ENCODE measurements at places on chromosomes 6 and 20.

GRCh38 chr20:47146686-47147085 lies 209.8 kb downstream of the ZMYND8 start:
- H3K27me3 ChIP-seq = peaks cover 14% of the 10 kb centered on the region
- no peak overlapping the region for H3K4me3 ChIP-seq
- no peaks in the 10 kb centered on the region for H3K4me1 ChIP-seq
- DNase-seq = no peak

- peaks cover 22% of the 10 kb centered on the region for H3K4me1 ChIP-seq
- no peaks in the 10 kb centered on the region for H3K36me3 ChIP-seq
- H3K4me3 ChIP-seq = no peak overlapping the region
- DNase-seq = no peak
These were observed 148.5 kb upstream of the PDE7B start for GRCh38 chr6:135703007-135703406.

DNA sequence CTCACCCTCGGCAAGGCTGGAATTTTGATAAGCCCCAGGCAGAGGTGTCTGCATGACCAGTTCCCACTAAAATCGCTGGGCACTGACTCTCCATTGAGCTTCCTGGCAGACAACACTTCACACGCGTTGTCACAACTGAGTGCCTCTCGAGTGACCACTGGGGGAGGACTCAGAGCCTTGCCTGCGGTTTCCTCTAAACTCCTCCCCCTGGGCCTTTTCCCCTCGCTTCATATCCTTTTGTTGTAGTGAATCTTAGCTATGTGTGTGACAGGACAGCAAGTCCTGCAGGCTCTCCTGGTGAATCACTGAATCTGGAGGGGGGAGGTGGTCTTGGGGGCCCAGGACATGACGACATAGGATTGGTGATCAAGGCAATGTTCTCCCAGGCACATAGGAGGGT lies 670.8 kb downstream of the PRKN start:
- H3K36me3 ChIP-seq = no peaks in the 10 kb centered on the region
- no peak for DNase-seq
- no peak overlapping the region for H3K27ac ChIP-seq
- H3K27me3 ChIP-seq = no peaks in the 10 kb centered on the region
- H3K4me1 ChIP-seq = no peaks in the 10 kb centered on the region

GRCh38 chr6:123636782-123637181 lies at the start of gene TRDN:
TSS of gene TRDN (minus strand) at chr6:123636950. CDS start at chr6:123636775, 175 bp downstream.
- H3K4me3 ChIP-seq = no peak within 1 kb of the TSS
- no peak within 1 kb of the TSS for H3K27ac ChIP-seq
- H3K4me1 ChIP-seq = no peaks in the 10 kb centered on the region
- no peak for DNase-seq
- no peaks in the 10 kb centered on the region for H3K36me3 ChIP-seq
- no peaks in the 10 kb centered on the region for H3K27me3 ChIP-seq

DNA sequence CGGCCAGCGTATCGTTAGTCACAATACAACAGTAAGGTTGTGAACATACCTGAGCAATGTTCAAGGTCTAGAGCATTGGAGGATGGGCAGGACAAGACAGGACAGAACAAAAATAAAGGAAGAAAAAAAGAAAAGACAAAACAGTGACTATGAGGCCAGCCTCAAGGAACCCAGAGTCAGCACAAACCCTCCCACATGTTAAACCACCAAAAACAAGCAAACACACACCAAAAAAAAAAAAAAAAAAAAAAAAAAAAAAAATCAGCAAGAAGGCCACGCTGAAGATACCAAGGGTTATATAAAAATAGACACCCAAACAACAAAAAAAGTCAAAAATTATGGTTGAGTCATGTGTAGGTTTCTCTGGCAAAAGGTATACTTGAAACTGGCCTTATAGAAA lies 12.8 kb downstream of the MED23 start:
- H3K4me1 ChIP-seq = no peaks in the 10 kb centered on the region
- no peak overlapping the region for H3K4me3 ChIP-seq
- H3K36me3 ChIP-seq = peaks cover 2% of the 10 kb centered on the region
- DNase-seq = no peak

DNA sequence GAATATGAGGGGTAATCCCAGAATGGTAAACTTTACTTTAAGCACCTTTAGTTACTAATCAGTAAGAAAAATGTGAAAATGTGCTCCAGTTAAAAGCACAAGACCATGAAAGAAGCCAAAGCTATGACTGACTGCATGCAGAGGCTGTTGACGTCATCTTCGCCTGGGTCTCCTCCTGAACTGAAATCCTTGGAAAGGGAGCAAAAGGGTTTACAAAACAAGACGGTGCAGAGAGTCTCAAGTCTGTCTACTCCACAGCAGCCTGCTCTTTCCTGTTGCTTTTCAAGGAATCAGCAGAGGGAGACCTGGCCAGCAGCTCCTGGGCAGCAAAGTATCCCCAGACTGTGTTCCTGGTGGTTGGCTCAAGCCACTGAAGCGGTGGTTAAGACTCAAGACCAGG lies 10.2 kb downstream of the FKBP1A start:
- no peak overlapping the region for H3K4me3 ChIP-seq
- H3K36me3 ChIP-seq = peaks cover 8% of the 10 kb centered on the region
- no peak for DNase-seq
- peaks cover 97% of the 10 kb centered on the region for H3K4me1 ChIP-seq

DNA sequence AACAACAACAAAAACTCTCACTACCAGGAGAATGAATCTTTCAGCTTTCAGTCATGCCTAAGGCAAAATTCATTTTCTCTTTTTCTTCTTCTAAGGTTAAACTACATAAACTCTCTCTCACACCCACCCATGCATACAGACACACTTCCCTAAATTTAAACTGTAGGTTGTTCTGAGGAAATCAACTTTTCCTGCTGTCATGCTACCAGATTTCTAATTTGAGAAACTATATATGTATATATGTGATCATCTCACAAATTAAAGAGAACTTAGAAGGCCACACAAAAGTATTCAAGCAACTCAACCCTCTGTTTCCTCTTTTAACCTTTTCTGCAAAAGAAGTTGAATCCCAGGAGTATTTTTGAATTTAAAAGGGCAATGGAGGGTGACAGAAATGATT lies 532.5 kb downstream of the KIF16B start:
- H3K4me1 ChIP-seq = no peaks in the 10 kb centered on the region
- no peak overlapping the region for H3K4me3 ChIP-seq
- no peaks in the 10 kb centered on the region for H3K27me3 ChIP-seq
- H3K27ac ChIP-seq = no peak overlapping the region

DNA sequence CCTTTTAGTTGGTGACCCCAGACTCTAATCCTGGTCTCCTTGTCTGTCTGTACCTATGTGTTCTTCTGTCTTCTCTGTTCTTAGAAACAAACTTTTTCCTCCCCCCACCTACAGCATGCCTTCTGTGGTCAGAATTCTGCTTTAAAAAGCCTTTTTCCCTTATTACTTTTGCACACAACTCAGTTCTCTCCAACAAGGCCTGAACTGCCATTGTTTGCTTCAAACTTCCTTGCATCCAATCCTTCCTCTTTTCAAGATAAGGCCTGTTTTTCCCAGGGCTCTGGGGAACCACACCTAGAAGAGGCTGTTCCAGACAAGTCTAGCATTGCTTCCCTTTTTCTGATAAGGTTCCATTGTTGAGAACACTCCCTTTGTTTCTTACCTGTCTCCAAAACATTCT lies 22.2 kb upstream of the NCOA3 start:
- H3K27ac ChIP-seq = peak overlapping the region; percentile 0
- DNase-seq = no peak
- H3K4me3 ChIP-seq = no peak overlapping the region

DNA sequence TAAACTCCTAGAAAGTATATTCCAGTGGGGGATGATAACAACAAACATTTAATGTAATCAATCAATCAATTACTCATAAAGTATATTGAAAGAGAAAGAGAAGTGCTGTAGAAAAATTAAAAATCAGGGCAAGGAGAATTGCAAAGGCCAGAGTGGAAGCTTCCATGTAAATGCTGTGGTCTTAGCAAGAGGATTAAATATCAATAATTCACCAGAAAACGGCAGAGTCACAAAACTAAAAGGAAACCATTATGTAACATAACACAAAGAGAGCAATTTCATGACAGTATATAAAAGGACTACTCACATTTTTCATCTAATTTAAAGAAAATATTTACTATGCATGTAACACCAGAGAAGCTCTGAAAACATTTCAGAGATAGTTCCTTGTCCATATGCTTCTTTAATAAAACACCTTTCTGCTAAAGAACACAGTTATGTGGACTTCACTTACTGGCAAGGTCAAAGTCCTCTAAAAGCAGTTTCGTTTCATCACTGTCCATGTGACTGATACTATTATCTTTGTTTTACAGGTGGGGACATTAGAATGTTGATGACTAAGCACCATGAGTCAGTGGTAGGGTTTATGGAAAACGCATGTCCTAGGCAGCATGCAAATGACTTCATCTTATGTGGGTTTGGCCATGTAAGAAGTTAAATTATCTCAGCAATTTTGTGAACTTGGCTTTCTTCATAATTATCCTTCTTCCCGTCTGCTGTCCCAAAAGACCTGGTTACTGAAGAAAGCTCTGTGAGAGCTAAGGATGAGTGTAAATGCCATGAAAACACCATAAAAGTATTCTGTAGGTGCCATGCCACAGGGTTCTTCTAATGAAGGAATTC lies 185.8 kb upstream of the TENT5A start:
- H3K4me1 ChIP-seq = no peaks in the 10 kb centered on the region
- no peaks in the 10 kb centered on the region for H3K27me3 ChIP-seq

- H3K27me3 ChIP-seq = no peaks in the 10 kb centered on the region
- no peak overlapping the region for H3K27ac ChIP-seq
- no peaks in the 10 kb centered on the region for H3K36me3 ChIP-seq
- H3K4me3 ChIP-seq = no peak overlapping the region
- DNase-seq = no peak
- H3K4me1 ChIP-seq = no peaks in the 10 kb centered on the region
These were observed 44.1 kb downstream of the ZHX3 start for GRCh38 chr20:41273445-41273844.

DNA sequence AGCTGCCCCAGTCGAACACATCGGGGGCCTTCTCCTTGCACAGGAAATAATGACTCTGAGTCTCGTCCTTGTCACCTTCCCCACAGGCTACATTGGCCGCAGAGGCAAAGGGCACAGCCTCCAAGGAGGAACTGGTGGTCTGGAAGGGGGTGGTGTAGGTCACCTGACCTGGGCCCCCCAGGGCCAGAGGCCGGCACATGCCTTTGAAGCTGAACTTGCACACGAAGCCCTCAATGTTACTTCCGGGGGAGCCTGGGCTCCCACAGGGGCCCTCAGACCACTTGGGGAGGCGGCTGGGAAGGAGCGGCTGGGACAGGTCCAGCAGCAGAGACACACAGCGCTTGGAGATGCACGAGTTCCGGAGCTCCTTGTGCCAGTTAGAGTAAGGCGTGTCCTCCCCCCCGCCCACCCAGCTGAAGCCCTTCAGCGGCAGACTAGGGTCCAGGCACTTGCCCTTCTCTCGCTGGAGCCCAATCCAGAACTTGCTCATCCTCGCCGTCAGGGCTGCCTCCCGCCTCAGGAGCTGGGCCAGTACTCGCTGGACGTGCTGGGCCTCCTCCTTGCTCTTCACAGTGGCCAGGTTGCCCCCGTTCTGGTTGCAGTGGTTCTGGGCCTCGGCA lies 578 bp downstream of the CD93 start:
- no peaks in the 10 kb centered on the region for H3K27me3 ChIP-seq
- no peak for DNase-seq
- peak overlapping the region; percentile 80 for H3K4me3 ChIP-seq
- H3K27ac ChIP-seq = no peak overlapping the region

GRCh38 chr20:63687419-63688178 lies 8.9 kb upstream of the TNFRSF6B start:
- no peak overlapping the region for H3K27ac ChIP-seq
- no peaks in the 10 kb centered on the region for H3K36me3 ChIP-seq

DNA sequence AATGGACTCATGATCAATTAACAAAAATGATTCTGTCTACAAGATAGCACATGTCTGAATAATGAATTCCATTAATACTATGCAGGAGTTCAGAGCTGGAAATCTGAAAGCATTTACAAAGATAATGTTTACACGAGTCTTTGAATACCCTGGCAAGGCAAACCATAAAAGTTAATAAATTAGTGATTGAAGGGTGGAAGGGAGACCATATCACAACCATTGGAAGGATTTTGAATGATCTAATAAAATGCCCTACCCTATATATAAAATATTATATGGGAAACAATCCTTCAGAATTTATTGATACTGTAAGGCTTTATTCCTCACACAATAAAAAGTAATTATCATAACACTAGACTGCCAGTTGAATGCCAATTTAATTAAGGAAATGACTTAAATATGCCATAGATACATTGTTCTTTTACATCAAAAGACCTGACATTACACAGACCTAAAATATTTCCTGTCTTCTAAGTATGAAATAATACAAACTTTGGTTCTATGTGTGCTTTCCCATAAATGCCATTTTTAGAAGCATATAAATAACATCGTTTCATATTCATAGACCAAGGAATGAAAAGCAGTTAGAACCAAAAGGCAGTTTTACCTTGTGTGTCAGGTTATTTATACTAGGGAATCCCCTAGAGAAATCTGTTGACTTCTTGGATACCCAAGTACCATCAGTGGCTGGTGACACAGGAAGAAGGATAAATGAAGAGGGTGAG lies 249.2 kb upstream of the MARCKS start:
- DNase-seq = no peak
- H3K36me3 ChIP-seq = no peaks in the 10 kb centered on the region
- no peaks in the 10 kb centered on the region for H3K4me1 ChIP-seq
- no peak overlapping the region for H3K4me3 ChIP-seq
- H3K27ac ChIP-seq = no peak overlapping the region

DNA sequence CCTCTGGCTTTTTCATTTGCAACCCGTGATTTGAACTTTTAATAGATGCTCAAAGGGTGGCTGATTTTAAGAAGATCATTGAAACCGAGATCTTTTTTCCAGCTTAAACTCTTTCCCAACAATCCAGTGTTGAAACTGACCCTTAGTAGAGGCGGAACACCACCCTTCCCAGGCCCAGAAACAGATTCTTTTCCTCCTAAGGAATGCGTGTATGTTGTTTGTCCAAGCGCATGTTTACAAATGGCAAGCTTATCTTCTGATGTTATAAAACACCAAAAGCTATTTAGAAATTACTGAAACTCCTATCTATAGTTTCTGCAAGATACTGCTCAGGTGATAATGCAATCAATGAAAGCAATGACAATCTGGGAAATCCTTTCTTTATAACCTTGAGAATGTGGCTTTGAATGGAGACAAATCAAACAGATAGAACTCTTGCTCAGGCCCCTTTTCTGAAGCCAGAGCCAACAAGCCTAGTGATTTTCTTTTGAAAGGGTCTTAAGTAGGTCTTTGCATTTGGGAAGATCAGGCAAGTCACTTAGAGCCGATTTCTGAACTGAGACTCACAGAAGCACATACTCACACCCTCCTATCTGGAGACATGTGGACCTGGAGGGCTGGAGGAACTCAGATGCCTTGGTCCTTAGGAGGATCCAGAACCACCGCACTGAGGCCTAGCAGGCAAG lies 9.1 kb downstream of the BANF2 start:
- no peak overlapping the region for H3K4me3 ChIP-seq
- H3K27ac ChIP-seq = peak overlapping the region; percentile 58
- H3K27me3 ChIP-seq = no peaks in the 10 kb centered on the region
- H3K36me3 ChIP-seq = no peaks in the 10 kb centered on the region
- no peak for DNase-seq

- peaks cover 41% of the 10 kb centered on the region for H3K27me3 ChIP-seq
- no peaks in the 10 kb centered on the region for H3K4me1 ChIP-seq
- no peak overlapping the region for H3K4me3 ChIP-seq
- DNase-seq = no peak
- no peaks in the 10 kb centered on the region for H3K36me3 ChIP-seq
- H3K27ac ChIP-seq = no peak overlapping the region
These were observed 116.3 kb downstream of the FAXC start for GRCh38 chr6:99233219-99233618.
